MCF 10A (cell line): ENCODE measurements at places on chromosomes 3 and 15. TPM values are rescaled to one million over a fixed set of nuclear protein-coding genes. Genes with fewer than 3 reads are reported as not detected.
A peak's percentile ranks its signal among the peaks of the same experiment; 100 is the strongest.

DNA sequence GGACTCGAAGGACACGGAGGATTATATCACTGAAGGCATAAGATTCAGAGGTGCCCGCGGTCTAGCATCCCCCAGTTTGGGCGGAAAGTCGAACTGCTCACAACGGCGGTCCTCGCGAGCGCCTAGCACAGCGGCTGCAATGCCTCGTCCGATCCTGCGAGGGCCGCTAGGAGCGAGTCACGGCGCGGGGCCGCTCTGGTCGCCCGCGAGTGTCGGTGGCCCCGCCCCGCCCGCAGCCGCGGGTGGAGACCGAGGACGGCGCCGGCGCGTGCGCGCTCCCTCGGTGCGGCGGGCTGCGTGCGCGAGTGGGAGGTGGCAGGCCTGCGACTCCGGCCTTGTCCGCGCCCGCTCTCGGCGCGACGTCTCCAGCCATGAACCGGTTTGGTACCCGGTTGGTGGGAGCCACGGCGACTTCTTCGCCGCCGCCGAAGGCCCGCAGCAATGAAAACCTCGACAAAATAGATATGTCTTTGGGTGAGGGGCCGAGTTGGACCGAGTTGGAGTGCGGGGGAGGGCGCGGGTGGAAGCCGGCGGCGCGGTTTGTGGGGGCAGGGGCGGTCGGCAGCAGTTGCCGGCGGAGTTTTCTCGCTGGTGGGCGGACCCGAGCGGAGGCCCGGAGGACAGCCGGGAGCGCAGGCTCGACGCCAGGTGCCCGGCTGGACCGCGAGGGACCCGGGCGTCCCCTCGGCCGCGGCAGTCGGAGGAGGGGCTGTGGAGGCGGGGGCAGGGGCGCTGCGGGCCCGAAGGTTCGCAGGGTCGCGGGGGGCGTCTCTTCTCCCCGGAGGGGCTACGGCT is at the start of gene FYTTD1:
Gene FYTTD1, plus strand, starts transcription at position 283 of the 795 bp plus-strand sequence. Its CDS starts 89 bp downstream, at position 372.
- H3K36me3 ChIP-seq: peaks cover 7% of the 10 kb centered on the region
- H3K4me3 ChIP-seq: peak within 1 kb of the TSS; percentile 98
- H3K27me3 ChIP-seq: no peaks in the 10 kb centered on the region
- peaks cover 27% of the 10 kb centered on the region for H3K4me1 ChIP-seq

- no peak overlapping the region for H3K4me3 ChIP-seq
- no peak for DNase-seq
- no peaks in the 10 kb centered on the region for H3K27me3 ChIP-seq
- no peak overlapping the region for H3K27ac ChIP-seq
- H3K4me1 ChIP-seq: peaks cover 15% of the 10 kb centered on the region
These were observed 416.5 kb downstream of the ROBO2 start for GRCh38 chr3:77456431-77456830.

DNA sequence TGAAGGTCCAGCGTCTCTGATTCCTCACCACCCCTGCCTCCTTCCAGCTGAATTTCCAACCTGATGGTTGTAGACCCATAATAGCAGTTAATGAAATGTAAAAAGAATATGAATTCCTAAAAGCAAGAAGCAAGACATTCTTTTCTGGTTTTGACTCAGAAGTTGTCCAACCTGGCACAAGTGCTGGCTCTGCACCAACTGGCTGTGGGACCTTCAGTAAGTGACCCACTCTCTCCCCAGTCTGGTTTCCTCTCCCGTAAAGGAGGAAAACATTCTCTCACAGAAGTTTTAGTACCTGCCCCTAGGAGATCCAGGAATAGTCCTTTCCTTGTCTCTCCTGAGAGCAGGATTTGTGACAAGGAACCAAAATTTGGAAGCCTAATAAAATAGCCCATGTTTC is 236.9 kb upstream of the TRIM42 start:
- H3K4me3 ChIP-seq: no peak overlapping the region
- H3K36me3 ChIP-seq: no peaks in the 10 kb centered on the region
- H3K27ac ChIP-seq: peak overlapping the region; percentile 46
- peaks cover 17% of the 10 kb centered on the region for H3K4me1 ChIP-seq
- DNase-seq: peak; percentile 77

DNA sequence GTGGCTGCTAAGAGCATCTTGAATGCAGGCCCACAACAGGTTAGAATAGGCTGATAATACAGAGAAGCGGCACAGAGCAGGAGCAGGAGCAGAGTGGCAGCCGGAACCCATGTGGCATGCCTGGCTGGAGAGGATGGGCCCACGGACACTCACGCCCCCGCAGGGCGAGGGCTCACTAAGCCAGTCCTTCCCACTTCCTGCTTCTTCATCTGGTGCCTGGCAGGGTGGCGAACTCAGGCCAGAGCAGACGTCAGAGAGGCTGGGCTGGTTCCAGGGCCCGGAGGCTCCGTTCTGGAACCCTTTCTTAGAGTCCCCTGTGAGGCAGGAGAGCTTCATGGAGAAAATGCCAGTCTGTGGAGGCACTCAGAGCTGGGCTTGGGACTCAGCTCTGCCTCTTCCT is 195.1 kb downstream of the NTRK3 start:
- no peak overlapping the region for H3K27ac ChIP-seq
- no peak overlapping the region for H3K4me3 ChIP-seq
- DNase-seq: no peak
- H3K36me3 ChIP-seq: no peaks in the 10 kb centered on the region
- H3K27me3 ChIP-seq: no peaks in the 10 kb centered on the region

- no peaks in the 10 kb centered on the region for H3K36me3 ChIP-seq
- H3K27ac ChIP-seq: no peak overlapping the region
- no peak overlapping the region for H3K4me3 ChIP-seq
- peaks cover 90% of the 10 kb centered on the region for H3K27me3 ChIP-seq
These were observed 204.4 kb downstream of the RYR3 start for GRCh38 chr15:33515121-33515520.

DNA sequence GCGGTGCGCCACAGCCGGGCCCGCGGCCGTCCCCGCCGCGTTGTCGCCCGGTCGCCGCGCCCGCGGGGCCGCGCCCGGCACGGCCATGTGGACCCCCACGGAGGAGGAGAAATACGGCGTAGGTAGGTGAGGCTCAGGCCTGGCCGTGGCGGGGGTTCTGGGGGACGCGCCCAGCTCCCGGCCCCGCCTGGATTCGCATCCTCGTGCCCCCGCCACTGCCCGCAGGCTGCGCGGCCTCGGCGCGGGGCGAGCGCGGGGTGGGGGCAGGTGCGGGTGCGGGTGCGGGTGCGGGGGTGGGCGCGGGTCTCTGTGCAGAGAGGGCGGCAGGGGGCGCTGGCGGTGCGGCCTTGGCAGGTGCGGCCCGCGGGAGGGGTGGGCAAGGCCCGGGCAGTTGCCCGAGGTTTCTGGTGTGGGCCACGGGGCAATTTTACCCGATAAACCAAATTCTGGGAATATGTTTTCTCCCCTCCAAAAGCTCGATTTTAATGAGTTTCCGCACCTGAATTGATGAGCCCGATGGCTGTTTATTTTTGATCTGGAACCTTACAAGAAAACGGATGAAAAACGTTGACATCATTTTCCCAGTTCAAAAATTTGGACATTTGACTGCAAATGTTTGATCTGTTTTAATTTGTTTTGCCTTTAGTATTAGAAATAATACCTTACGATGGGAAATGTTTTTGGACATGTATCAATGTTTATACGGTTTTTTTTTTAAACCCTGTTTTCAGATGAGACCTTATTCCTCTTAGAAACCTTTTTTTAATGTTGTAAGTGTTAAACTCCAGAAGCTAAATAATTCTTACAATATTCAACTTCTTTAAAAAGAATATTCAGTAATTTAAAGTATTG is 678 bp downstream of the DOCK3 start:
- H3K27me3 ChIP-seq: peaks cover 72% of the 10 kb centered on the region
- peaks cover 6% of the 10 kb centered on the region for H3K4me1 ChIP-seq
- no peak overlapping the region for H3K27ac ChIP-seq
- H3K4me3 ChIP-seq: peak overlapping the region; percentile 33

RBM6 gene
- 58.0 and 65.8 TPM in 2 replicates for total RNA-seq

DNASE1L3 gene
- total RNA-seq: not detected in 2 replicates

PDCD10 gene
- 62.9 and 63.3 TPM in 2 replicates for total RNA-seq

DNA sequence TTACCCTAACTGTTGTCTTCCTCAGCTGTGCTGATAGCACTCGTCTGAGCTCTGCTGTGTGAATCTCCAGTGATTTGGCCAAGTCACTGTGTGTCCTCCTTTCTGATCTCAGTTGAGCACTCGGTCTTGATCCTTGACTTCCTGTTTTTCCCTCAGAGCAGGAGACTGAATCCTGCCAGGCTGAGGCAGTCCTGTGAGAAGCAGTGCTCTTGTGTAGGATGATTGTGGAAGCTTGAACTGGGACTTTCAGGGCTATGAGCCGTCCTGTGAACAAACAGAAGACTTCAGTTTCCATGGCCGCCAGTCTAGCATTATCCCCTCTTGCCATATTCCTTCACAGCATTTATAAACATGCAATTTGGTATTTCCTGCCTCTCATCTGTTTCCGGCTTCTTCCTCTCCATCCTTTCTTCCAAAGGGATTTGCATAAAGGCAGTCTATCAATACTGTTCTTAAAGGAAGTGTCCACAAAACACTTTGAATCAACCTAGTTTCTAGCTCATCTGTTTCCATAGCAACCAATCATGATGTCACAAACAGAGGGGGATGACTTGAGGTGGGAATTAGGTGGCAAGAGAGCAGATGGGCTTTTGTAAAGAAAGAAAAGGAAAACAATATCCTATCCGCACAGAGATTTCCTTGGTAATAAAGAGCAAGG is 237.2 kb downstream of the AGBL1 start:
- H3K27me3 ChIP-seq: no peaks in the 10 kb centered on the region
- H3K27ac ChIP-seq: peak overlapping the region; percentile 91
- no peak for DNase-seq
- peak overlapping the region; percentile 47 for H3K4me3 ChIP-seq
- H3K36me3 ChIP-seq: no peaks in the 10 kb centered on the region

TMEM266 gene
- not detected in 2 replicates for total RNA-seq

TMCO5A gene
- total RNA-seq: not detected in 2 replicates

- H3K27me3 ChIP-seq: no peaks in the 10 kb centered on the region
- peak; percentile 24 for DNase-seq
- H3K36me3 ChIP-seq: no peaks in the 10 kb centered on the region
These were observed 228.2 kb upstream of the TPRG1 start for GRCh38 chr3:188943591-188943990.

ABI3BP gene
- 2.9 and 3.1 TPM in 2 replicates for total RNA-seq

NANOGP8 gene
- total RNA-seq: 0.75 TPM in 1 of 2 replicates, not detected in the other

DNA sequence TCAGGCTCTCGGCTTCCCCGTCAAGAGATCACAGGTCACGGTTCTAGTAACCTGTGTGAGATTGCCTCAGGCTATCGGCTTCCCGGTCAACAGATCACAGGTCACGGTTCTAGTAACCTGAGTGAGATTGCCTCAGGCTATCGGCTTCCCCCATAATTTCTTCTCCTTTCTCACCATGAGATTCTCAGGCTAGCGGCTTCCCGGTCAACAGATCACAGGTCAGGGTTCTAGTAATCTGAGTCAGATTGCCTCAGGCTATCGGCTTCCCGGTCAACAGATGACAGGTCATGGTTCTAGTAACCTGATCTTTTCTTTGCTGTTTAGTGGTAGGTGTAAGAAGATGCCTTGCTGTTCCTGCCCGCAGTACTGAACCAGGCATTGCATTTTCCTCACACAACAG is 418.2 kb upstream of the ZNF717 start:
- no peak overlapping the region for H3K4me3 ChIP-seq
- peak; percentile 36 for DNase-seq

GRCh38 chr15:88637436-88637835 is 1.4 kb upstream of the ISG20 start:
- peaks cover 40% of the 10 kb centered on the region for H3K4me1 ChIP-seq
- H3K27ac ChIP-seq: peak overlapping the region; percentile 96
- no peak for DNase-seq
- no peak overlapping the region for H3K4me3 ChIP-seq
